Activated CD4-positive, alpha-beta T cell treated with anti-CD3 and anti-CD28 coated beads, Interleukin-2, amount 50 U/mL, for 1 hour (primary cell): ENCODE measurements at places on chromosomes 13 and 19.
A peak's percentile ranks its signal among the peaks of the same experiment; 100 is the strongest.

- peak; percentile 66 for DNase-seq
Observed at GRCh38 chr19:41563854-41564514, 12.0 kb upstream of the CEACAM21 start.

DNA sequence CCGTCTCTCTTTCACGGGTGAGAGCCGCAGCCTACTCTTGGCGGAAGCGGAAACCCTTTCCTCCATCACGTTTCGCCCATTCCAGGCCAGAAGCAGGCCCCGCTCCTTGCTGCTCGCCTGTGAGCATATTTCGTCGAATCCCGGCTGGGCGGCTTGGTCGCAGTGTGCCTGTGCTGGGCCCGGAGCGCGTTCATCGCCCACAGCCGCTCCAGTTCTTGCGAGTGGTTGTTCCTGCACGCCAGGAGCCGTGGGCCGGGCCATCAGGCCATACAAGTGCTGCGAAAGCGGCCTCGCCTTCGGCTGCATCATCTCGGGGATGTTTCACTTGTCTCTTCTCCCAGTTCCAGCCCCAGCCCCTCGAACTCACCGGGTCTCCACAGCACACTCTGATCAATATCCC, 65.0 kb downstream of the ZNF627 start:
- DNase-seq = no peak

DNA sequence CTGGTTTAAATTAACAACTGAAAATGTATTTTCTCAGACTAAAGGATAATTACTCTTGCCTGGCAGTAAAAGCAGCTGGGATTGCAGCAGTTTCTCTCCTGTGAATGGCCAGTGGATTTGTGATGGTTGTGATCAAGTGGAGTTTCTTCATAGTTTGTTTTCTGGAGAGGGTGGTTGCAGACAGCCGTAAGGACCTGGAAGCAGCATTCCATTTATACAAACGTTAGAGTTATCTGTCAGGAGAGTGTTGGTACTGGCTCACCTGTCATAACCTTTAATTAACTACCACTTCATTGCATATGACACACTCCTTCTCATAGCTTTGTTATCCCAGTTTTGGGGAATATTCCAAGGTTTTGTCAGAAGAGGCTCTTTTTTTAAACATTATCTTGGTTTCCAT, 258.4 kb upstream of the SLC10A2 start:
- DNase-seq = no peak

DNA sequence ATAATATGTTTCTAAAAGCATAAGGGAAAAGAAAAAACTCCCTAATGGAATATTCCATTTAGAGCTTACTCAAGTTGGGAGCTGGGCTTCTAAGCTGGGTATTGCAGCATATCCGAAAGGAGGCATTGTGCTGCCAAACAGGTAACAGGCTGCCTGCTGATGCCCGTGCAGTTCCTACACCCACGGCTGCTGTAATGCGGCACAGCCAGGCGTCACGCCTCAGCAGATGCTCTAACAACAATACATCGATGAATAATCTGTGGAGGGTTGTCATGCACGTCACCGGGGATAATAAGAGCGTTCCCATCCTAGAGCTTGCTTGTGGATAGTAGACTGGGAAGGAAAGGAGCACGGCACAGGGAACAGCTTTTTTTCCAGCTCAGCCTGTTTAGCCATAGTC, 1582.1 kb upstream of the SLC10A2 start:
- no peak for DNase-seq

DNA sequence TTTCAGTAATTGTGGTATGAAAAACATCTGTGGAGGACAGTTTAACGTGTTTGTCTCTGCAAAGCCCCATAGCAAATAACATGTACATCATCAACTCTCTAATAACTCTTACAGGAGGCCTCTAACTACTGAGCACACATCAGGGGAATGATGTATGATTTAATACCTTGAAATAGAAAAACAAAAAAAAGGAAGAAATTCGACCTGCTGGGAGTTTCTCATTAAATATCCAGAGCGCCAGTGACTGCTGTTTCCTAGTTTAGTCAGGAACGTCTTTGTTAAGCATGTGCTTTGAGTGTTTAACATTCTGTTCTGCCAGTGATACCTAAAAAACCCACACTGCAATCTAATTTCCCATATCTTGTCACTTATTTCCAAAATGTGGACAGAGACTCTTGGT, 235.4 kb downstream of the PCDH20 start:
- DNase-seq = no peak

- DNase-seq = no peak
Observed at GRCh38 chr13:113917096-113917495, 53.2 kb upstream of the GAS6 start.

DNA sequence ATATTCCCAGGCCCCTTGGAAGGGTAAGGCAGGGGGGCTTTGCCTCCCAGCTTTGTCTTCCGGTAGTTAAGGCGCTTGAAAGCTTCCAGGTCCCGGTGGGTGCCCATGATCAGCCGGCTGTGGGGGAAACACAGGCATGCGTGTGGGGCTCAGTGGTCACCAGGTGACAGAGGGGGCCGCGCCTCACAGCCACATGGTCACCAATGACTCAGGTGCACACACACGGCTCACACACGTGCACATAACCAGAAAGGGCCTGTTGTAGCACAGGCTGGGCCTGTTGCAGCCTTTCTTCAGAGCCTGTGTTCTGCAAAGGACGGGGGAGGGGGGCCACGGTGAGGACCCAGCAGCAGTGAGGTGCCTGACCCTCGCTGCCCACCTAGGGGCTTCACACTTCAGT, 5.9 kb downstream of the NANOS3 start:
- DNase-seq = no peak

DNA sequence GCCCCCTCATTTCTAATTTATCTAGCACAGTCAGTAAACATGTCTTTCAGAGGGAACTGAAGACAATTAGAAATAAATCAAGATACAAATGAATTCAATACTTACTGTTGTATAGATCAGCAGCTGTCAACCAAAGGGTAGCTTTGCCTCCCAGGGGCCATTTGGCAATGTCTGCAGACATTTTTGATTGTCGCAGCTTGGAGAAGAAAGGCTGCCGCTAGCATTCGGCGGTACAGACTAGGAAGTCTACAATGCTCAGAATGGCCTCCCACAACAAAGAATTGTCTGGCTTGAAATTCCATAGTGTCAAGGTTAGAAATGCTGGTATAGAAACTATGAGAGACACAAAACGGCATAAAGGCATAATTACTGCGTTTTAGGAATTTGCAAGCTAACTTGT, 91.6 kb downstream of the RGCC start:
- no peak for DNase-seq

- no peak for DNase-seq
Observed at GRCh38 chr13:77172650-77173049, 145.7 kb upstream of the FBXL3 start.

GRCh38 chr13:89822467-89822866, 1525.0 kb upstream of the MIR17HG start:
- no peak for DNase-seq

GRCh38 chr13:30846311-30846710, 59.8 kb upstream of the MEDAG start:
- no peak for DNase-seq
